ENCODE measurements at places on chromosomes 1 and 21. TPM values are rescaled to one million over a fixed set of nuclear protein-coding genes. Genes with fewer than 3 reads are reported as not detected.

DNA sequence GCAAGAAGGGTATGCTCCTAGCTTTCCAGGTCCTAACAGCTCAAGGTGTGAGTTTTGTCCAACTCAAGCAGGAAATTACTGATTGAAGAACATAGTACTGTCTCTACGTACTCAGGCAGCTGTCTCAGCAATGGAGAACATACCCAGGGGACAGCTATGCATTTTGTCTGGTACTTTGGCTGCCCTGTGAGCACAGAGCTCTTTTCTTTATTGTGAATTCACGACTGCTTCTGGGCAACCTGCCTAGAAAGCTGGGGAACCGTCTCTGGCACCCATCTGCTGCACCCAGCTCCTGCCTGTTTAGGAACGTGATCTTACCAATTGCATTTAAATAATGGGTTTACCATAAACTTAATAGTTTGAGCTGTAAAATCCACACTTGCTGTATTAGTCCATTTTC, 258.1 kb downstream of the HHAT start:
- no peak for DNase-seq

The CR1L gene
- not detected for total RNA-seq

GRCh38 chr1:6645018-6645417, 20.4 kb downstream of the THAP3 start:
- DNase-seq, result no peak

The DEPDC1 gene
- not detected for total RNA-seq

- no peak for DNase-seq
Measured at GRCh38 chr1:226749467-226749866, 10.4 kb upstream of the ITPKB start.

DNA sequence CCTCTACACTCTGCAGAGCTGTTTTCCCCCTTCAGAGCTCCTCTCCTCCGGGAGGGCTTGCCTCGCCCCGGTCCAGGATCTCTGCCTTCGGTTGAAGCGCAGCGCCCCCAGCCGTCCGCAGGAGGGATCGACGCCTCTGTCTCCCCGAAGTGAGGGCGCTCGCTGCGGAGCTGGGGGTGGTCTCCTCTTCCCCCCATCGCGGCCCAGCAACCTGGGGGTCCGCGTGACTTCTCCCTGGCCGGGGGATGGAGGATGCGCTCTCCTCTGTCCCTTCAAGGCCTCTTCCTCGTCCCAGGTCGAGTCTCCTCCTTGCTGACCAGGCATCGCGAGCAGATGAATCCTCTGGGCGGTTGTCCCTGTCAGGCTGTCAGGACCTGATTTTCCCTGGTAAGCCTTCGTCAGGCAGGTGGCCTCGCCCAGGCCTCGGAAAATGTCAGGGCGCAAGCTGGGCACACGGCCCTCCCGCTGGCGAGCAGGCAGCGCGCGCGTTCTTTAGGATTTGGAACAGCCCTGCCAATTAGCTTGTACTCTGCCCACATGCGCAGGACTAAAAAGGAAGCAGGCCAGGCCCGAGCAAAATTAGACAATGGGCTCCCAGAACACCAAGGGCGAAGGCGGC, 90.5 kb downstream of the EDEM3 start:
- peak; percentile 69 for DNase-seq

DNA sequence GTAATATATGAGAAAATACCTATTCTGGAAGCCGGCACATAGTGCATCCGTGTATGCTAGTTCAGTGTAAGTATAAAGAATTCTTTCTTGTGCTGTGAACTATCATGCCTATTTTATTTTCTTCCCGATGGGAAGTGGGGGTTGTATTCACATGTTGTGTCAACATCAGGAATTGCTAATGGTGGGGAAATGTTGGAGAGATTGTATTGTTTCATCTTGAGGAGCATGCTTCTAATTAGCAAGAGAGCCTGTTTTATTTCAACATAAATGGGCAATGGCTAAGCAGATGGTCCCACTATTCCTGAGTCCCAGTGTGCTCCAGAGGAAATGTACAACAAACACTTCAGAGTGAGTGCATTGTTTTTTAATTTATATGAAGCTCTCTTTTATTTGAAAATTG, 485.2 kb downstream of the PLPP3 start:
- DNase-seq, result no peak

- DNase-seq, result peak; percentile 83
Measured at GRCh38 chr1:29575277-29575676, 339.0 kb downstream of the PTPRU start.

- no peak for DNase-seq
Measured at GRCh38 chr1:199010492-199010891, 371.7 kb downstream of the PTPRC start.

- DNase-seq, result no peak
Measured at GRCh38 chr1:42392255-42392654, 11.7 kb downstream of the RIMKLA start.

DNA sequence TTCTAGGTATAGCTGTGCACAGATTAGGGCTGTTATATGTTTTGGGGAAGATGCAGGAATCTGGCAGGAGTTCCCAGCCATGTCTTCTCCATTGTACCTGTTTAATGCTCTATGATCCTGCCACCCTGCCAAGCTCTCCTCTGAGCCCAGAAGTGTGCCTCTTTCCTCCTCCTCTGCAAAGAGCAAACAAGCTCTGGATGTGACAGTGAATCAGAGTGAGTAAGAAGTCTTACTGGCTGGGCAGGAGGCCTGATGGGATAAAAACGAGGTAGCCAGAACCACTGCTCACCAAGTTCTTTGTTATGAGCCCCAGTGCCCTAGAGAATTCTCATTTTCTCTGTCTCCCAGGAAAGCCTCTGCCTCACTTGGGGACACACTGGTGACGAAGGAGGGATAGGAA, 69.0 kb downstream of the BRINP2 start:
- DNase-seq, result no peak

The CD1E gene
- total RNA-seq, result not detected

The DPT gene
- total RNA-seq, result 13.0 TPM

DNA sequence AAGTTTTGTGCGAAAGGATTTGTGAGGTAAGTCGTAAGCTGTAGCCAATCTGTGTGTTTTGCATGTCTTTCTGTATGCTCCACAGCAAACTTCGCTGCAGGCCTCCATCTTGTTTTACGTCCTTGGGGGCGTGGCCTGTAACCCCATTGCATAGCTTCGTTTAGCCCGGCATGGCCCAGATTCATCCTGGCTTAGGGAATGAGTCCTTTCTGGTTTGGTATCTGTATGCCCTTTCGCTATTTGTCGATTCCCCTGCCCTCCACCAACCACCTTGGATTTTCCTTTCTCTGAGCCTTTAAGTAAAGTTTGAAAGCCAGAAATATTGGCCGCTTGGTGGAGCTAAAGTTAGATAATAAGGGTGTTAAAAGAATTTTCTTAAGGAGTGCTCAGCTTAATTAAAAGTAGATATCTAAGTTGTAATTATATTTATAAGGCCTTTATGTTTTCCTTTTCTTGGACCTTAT, 1.1 kb downstream of the THEM4 start:
- DNase-seq, result no peak

GRCh38 chr1:229657993-229658755, 32.1 kb downstream of the URB2 start:
- DNase-seq, result no peak

GRCh38 chr1:242448910-242449645, 75.4 kb downstream of the PLD5 start:
- DNase-seq, result no peak

DNA sequence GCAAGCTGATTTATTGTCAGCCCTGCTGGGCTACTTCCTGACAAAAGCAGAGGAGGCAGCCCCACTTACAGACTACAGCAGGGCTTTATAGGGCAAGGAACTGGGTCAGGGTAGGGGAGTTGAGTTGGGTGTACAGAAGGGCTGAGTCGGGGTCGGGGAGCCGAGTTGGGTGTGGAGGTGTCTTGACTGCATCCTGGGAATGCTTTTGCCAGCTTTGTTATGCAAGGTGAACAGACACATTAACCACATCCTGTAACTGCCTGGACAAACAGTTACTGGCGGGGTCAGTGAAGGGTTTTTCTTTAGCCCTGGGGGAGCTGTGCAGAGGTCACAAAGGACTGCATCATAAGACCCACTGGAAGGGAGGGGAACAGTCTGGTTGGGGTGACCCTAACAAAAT, 39.1 kb upstream of the GBP5 start:
- no peak for DNase-seq

DNA sequence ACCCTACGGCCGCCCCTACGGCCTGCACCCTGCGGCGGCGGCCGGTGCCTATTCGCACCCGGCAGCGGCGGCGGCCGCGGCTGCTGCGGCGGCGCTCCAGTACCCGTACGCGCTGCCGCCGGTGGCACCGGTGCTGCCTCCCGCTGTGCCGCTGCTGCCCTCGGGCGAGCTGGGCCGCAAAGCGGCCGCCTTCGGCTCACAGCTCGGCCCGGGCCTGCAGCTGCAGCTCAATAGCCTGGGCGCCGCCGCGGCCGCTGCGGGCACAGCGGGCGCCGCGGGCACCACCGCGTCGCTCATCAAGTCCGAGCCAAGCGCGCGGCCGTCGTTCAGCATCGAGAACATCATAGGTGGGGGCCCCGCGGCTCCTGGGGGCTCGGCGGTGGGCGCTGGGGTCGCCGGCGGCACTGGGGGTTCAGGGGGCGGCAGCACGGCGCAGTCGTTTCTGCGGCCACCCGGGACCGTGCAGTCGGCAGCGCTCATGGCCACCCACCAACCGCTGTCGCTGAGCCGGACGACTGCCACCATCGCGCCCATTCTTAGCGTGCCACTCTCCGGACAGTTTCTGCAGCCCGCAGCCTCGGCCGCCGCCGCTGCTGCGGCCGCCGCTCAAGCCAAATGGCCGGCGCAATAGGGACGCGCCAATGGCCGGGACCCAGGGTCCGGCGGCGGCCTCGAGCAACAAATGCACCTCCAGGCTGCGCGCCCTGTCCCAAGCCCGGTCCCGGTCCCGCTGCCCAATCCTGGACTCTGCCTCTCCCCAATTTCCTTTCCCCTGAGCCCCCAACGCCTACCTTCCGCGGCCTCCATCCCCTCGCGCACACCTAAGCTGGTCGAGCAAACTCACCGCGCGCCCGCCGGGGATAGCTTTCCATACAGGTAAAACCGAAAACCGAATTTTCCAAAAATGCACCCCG, 1.8 kb downstream of the FOXD3 start:
- DNase-seq, result no peak

- DNase-seq, result no peak
Measured at GRCh38 chr1:147502760-147503159, 38.5 kb upstream of the BCL9 start.

The PROK1 gene
- 2.8 TPM for total RNA-seq

GRCh38 chr1:83750201-83750600, 248.7 kb downstream of the TTLL7 start:
- no peak for DNase-seq

DNA sequence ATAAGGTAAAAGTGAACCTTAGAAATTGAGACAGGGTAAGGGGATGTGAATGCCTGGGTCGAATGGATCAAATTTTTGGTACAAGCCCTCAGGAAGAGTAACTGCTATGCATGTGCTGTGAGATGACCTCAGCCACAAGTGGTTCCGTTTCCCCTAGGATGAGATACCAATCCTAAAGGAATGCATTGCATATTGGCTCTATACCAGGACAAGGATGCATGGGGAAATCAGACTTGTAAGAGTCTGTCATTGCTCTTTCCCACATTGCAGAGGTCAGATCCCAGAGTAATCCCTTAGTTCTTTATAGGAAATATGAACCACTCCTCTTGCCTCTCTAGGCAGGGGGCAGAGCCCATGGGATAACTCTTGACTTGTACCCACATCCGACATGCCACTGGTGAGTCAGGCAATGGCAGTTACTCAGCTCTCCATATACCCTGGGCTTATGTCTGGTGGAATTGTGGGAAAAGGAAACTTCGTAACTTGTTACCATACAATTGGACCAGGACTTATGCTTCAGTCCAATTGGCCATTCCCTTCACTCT, 428.3 kb upstream of the ZRANB2 start:
- DNase-seq, result no peak

GRCh38 chr1:44519035-44519676, 114.1 kb downstream of the RNF220 start:
- no peak for DNase-seq
